ENCODE measurements at places on chromosomes 12 and 14.

- no peak for DNase-seq
Observed at GRCh38 chr12:48061938-48062719, 43.8 kb downstream of the SENP1 start.

DNA sequence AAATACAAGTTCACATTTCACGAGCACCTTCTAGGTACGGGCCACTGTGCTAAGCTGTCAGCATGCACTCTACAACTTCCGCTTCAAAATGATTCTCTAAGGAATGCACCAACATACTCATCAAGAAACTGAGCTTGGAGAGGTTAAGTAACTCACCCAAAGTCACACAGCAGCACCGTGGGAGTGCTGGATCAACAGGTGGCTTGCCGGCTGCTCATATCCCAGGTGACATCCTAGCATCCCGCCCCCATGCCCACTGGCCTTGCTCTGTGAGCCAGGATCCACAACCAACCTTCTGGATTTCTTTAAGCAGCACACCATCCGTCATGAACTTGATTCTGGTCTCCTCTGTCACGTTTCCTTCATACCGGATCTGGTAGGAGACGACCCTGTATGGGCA is 16.7 kb downstream of the DHX37 start:
- no peak for DNase-seq

DNA sequence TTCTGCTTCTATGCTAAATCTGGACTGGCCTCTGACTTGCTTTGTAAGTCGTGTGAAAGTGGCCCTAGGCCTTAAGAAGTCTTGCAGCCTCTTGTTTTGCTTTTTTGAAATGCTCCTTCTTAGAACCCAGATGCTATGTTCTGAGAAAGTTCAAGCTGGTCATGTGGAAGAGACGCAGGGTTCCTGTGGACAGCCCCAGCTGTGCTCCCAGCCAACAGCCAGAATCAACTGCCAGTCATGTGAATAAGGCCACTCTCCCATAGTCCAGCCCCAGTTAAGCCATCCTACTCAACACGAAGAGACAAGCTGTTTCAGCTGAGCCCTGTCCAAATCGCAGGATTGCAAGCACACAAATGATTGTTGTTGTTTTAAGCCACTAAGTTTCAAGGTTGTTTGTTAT is 37.3 kb upstream of the TBPL2 start:
- DNase-seq = no peak

GRCh38 chr14:89041257-89041582 is 216.8 kb downstream of the TTC8 start:
- DNase-seq = no peak

- no peak for DNase-seq
Observed at GRCh38 chr12:109689426-109689825, 24.2 kb upstream of the FAM222A start.

GRCh38 chr12:54562750-54563356 is 13.5 kb downstream of the PDE1B start:
- DNase-seq = no peak

- no peak for DNase-seq
Observed at GRCh38 chr14:104486222-104486923, 93.2 kb upstream of the C14orf180 start.

GRCh38 chr14:39988939-39989338 is 556.7 kb upstream of the FBXO33 start:
- DNase-seq = no peak

DNA sequence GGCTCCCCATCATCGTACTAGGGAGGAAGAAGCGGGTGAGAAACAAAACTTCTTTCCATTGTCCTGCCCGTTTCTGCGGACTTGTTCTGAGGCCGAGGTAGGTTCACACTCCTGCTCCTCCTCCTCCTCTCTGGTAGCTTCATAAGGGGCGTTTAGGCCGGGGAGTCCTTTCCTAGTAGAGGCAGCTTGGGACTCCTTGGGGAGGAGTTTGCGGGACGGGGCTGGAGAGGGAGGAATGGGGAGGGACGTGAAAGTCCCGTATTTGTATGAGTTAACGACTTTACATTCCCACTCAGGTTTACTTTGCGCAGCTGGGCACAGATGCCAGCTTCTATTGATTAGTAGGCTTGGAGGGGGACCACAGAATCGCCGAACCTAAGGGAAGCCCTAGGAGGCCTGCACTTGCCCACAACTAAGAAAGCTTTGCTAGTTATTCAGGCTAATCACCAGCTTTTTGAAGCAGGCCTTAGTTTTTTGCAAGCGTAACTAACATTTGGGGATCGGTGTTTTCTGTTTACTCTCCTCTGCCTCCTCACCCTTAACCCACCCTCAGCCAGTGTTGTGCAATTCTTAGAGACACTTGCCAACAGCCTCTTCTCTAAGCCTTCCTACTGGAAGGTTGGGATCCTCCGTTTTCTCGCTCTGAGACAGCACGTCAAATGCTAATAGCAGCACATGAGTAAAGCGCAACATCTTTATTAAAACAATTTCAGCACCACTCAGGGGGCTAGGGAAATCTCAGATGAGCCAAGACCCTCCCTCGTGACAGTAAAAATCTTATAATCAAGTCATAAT is 499 bp downstream of the RNASE4 start:
- DNase-seq = no peak

GRCh38 chr12:113260636-113261300 is 39.5 kb downstream of the TPCN1 start:
- no peak for DNase-seq

GRCh38 chr12:46674129-46674528 is 151.7 kb downstream of the SLC38A4 start:
- DNase-seq = no peak

DNA sequence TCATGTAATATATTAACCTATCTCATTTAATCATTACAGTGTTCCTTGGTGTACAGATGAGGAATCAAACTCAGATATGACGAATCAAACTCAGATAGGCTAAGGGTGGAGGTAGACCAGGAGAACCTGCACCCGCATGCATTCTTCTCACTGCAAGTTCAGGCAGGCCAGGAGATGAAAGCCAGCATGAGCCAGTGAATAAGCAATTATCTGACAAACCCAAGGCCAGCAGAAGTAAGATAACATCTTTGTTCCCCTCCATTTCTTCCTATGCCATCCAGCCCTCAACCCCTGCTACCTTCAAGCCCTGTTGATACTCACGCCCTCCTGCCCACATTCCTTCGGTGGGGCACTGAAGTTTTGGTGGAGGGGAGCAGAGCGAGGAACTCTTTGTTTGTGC is 152.2 kb downstream of the ETV6 start:
- DNase-seq = no peak

DNA sequence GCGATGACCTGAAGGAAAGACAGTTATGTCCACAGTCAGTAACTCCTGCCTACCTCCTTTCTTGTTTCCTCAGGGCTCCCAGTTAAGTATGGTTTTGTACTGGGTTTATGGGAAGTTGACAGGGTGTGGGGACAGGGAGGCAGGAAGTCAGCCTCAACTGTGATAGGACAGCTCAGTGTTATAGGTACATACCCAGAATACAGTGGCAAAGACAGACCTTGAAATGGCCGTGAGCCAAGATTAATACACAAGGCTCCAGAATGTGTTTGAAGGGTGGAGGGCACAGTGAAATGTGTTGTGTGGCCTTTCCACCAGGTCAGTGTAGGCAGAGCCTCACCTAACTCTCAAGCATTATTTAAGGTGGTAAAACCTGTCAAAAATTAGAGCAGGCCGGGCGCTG is 4.6 kb upstream of the BIN2 start:
- no peak for DNase-seq

DNA sequence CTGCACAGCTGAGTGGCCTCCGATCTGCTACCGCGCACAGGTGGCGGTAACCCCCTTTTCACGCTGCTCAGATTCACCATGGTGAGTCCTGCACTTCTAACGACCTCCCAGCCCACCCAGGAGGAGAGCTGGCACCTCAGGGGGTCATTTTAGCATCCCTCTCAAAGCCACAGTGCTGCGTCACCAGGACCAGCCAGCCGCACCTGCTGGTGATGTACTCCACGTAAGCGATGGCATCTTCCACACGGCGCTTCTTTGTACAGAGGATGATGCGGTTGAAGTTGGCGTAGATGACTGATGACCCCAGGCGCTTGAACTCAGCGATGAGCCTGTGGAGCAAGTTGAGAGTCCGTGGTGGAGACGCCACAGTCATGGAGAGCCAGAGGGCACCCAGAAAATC is 19.2 kb downstream of the P2RX2 start:
- no peak for DNase-seq
